ENCODE measurements at places on chromosomes 6 and 20.

GRCh38 chr6:150029749-150030148 lies 4.4 kb upstream of the RAET1L start:
- DNase-seq = no peak

GRCh38 chr6:4383910-4384638 lies 248.7 kb upstream of the ECI2 start:
- no peak for DNase-seq

DNA sequence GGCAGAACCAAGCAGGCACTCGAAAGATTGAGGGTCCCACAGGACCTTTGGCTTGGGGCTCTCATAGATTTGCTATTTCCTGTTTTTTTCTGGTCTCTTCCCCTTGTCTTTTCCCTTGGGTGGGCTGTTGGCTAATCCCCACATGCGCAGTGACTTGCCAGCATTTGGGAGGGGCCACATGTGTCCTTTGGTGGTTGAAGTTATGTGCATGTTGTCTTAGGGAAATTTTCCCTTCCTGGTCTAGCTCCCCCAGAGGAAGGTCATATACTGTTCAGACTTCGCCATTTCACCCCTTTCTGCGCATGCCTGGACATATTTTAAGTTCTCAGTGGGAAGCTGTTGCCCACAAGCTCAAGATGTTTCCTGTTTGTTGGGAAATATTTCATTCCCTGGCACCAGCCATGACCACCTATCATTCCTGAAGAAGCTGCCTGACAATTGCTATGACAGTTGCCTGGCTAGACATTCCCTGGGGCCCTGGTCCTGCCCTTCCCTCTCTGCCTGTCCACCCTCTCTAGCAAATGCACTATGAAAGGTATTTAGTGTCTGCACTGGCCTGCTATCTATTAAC lies 156.2 kb upstream of the THBS2 start:
- DNase-seq = no peak

DNA sequence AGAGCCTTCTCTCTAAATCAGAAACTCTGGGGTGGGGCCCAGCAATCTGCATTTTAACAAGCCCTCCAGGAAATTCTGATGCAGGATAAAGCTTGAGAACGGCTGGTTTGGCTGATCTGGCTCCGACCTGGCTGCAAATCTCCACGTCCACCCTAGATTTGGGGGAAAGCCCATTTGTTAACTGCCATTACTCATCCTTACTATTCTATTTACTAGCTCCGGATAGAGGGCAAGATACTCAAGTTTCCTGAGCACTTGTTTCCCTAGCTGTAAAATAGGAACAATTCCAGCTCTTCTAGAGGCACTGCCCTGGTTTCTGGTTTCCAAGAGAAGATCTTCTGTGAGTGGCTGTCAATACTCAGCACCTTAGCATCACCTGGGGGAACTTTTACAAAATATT lies 44.4 kb downstream of the DAAM2 start:
- DNase-seq = no peak

DNA sequence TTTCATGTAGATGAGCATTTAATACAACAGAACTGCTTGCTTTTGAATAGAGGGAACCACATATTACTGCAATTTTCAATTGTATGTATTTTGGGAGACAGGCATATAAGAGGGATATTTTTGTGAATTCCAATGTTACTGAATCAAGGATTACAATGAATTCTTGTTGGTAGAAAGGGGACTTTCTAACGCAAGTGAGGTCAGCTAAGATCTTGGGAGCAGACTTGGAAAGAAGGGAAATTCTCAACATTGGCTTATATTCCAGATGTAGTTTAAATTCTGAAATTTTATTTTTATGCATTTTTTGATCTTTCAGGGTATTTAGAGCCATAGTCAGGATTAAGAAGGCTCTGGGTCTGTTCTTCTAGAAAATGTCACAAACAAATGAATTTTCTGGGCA lies 43.3 kb upstream of the CTAGE9 start:
- no peak for DNase-seq

- no peak for DNase-seq
These were observed 37.0 kb upstream of the IGF2R start for GRCh38 chr6:159931846-159932245.

DNA sequence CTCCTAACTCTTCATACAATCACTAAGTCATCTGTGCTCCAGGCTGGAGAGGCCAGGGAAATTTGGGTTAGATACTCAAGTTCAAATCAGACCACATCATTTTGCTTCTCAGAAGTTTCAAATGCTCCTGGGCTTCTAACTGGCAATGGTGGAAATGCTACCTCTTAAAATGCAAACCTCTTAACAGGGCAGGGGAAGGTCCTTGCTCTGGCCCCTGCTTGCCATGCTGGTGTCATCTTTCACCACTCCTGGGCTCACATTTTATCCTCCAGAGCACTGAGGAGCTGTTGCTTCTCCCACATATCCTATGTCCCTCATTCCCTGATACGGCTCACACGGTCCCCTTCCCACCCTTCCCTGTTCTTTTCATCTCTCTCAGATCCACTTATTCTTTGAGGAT lies 41.8 kb upstream of the NT5E start:
- DNase-seq = no peak

- DNase-seq = no peak
These were observed 10.6 kb downstream of the PYGB start for GRCh38 chr20:25258476-25258805.

GRCh38 chr6:21085211-21085610 lies 508.3 kb upstream of the SOX4 start:
- DNase-seq = no peak

DNA sequence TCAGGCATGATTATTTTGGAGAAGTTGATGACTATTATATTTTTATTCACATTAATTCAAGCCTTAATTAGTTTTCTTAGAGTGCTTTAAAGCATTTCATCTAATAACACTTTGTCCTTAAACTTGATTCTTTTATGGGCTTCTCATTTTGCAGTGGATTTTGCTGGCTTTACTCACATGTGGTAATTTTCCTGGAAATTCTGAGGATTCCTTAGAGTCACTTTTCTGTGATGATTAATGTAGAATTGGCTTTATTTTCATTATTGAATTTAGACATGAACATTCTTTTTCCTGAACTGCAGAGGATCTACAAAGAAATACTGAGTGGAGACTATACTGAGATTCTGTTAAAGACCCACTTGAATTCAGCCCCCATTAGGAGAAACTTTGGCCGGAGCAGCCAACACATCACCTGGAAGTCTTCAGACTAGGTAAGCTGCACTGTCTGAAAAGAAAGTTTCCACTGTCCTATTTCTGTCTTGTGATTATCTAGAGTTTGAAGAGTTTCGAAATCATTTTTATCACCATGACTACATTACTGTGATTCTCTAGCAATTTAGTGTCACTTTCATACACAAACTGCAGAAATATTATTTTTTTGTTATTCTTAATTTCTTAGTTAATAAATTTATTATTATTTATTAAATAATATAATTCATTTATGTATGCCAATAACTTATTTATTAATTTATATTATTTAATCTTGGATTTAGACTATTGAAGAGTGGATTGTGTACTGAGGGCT lies 1.9 kb downstream of the RFPL4B start:
- DNase-seq = no peak

DNA sequence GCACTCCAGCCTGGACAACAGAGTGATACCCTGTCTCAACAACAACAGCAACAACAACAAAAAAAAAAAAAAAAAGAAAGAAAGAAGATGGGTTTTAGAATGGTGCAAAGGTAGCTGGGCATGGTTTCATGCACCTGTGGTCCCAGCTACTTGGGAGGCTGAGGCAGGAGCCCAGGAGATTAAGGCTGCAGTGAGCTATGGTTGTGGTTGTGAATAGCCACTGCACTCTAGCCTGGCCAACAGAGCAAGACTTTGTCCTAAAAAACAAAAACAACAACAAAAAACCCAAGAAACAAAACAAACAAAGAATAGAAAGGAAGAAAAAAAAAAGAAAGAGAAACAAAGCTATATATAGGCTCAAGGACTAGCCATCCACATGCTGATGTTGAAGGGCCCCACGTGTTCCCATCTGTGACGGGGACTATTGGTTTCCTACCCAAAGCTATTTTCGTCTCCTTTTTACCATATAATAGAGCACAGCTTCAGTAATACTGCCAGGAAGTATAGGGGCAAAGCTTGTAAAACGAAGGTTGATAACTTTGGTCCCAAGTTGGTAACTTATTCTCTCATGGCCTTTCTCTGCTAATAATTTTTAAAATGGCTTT lies 7.9 kb upstream of the EEF1E1 start:
- no peak for DNase-seq

GRCh38 chr6:31899215-31899614 lies 1.7 kb upstream of the EHMT2 start:
- no peak for DNase-seq

DNA sequence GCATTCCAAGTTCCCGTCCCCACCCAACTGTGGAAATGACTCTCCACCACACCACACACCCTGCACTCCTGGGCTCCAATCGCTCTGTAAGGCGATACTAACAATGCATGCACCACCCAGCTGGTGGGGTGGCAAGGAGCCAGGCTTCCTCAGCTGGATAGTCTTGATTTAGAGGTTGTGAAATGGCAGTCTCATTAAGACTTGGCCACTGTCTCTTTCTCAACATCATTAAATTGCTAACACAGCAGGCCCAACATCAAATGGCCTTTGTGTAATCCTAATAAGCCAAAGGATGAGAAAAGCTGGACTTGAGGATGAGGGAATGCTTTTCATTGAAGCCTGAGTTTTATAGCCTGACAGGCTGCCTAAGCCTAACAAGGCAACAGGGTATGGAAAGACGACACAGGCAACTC lies 223.7 kb downstream of the GMDS start:
- peak; percentile 80 for DNase-seq

DNA sequence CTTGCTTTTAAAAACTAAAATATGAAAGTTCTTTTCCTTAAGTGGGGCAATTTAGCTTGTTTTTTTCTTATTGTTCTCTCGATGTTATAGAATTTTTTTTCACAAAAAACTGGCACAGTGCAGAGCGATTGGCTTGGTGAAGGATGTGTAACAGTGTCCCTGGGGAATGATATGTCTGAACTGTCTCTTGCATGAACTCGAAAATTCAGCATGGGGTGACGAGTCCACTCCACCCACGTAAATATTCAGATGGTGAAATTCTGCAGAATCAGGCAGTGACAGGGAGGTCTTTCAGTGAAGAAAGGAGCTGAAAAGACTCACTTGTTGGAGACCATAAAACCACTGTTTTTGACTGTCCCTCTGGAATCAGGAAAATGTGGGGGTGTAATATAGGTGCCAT lies 505.3 kb downstream of the MMUT start:
- no peak for DNase-seq

GRCh38 chr6:160106701-160107100 lies 14.9 kb upstream of the SLC22A1 start:
- no peak for DNase-seq

GRCh38 chr6:34110610-34111009 lies 35.3 kb downstream of the GRM4 start:
- DNase-seq = no peak

DNA sequence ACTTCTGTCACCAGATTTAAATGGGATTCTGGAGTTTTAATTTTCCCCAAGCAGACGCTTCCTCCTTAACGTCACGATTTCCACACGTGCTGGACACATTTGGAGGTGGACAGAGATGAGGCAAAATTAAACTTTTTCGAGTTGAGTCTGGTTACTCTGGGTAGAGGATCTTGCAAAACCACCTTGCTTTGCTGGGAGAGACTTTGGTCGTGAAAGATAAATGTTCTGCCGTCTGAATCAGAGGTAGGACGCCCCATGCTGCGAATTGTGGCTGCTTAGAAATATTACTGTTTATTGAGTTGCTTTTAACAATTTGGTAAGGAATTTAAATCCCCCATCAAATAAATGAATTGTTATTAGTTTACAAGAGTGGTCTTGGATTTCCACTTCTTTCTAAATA lies 46.8 kb downstream of the CTCFL start:
- DNase-seq = no peak

- DNase-seq = no peak
These were observed 207.4 kb upstream of the RAB32 start for GRCh38 chr6:146336191-146336590.

DNA sequence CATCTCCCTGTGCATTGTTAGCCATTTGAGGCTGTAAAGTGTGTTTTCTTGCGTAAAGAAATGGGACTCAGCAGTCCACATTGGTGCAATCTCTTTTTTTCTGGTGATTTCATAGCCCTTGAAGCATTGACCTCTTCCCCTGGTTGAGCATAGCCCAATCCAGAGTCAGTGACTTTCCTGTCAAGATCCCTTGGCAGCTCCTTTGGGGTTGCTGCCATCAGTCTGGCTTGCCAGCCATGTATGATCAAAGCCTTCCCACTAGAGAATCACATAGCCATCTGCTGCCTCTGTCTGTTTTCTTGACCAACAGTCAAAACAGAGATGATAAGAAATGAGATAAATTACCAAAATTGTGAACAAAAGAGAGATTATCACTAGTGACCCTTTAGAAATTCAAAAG lies 19.6 kb downstream of the HLA-A start:
- DNase-seq = no peak

- DNase-seq = no peak
These were observed 77.5 kb upstream of the TRAF3IP2 start for GRCh38 chr6:111683157-111683556.

DNA sequence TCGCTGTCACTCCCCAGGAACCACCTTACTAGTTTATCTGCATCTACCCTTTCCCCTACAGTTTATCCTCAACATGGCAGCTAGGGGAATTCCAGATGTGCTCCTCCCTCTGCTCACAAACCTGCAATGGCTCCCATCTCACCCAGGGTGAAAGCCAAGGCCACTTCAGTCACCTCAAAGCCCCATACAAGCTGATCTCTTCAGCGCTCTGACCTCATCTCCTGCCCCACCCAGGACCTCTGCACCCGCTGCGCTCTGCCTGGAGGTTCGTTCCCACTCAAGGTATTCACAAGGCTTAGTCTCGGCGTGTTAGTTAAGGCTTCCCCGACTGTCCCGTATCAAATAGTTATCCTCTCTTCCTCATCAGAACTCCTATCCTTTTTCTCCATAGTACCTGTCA lies 28.6 kb upstream of the SPDEF start:
- DNase-seq = no peak

- DNase-seq = no peak
These were observed 7.4 kb upstream of the KLHL32 start for GRCh38 chr6:96917098-96917497.

DNA sequence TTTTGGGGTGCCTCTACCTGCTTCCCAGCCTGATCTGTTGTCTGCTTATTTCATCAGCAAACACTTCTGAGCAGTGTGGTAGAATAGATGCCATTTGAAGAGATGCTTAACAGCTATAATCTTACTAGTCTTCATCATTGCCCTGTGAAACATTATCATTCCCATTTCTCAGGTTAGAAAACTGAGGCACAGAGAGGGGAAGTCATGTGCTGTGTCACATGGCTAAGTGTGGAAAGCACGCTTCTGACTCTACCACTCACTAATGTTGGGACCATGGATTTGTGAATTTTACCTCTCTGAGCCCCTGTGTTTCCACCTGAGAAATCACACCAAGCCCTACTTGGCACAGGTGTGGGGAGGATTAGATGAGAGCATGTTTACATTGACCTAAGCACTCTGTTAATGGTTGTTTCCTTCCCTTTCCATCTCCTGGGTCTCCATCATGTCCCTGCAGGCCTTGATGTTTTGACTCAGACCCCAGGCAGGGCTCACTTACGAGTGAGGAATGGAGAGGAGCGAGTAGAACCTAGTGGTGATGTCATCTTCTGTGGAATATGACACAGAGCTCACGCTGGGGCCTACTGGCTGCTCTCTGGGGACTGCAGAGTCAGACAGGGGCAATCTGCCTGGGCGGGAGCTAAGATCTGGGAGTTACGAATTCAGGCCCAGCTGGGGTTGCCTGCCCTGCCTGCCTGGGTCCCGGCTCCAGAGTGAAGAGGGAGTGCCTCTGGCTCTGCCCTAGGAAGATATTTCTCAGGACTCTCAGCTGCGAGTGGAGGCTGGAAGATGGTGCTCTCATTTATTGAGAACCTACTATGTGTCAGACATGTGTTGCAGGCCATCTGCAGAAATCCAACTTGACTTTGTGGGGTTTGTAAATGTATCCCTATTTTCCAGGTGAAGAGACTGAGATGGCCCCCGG lies 64.3 kb downstream of the CDH22 start:
- no peak for DNase-seq

All from left ventricle myocardium inferior (tissue), 1 donor.